ENCODE measurements at places on chromosomes 5 and 9. TPM values are rescaled to one million over a fixed set of nuclear protein-coding genes. Genes with fewer than 3 reads are reported as not detected.
A peak's percentile ranks its signal among the peaks of the same experiment; 100 is the strongest.

GRCh38 chr5:169097374-169098326 is 203.3 kb downstream of the SLIT3 start:
- DNase-seq = peak; percentile 33

DNA sequence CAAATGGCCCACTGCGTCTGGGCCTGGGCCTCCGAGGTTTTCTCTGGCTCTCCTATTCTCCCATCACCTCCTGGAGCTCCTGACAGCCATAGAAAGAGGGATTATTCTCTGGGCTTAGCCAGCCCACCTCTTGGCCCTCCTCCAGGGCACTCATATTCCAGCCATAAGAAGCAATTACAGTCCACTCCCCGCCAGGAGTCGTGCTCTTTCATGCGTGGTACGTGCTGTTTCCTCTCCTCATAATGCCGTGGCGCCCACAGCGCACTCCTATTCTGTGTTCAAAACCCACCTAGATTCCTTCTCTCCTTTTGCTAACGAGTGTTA is 240.8 kb upstream of the ZNF462 start:
- DNase-seq = no peak

GRCh38 chr5:78280261-78280660 is 14.2 kb downstream of the AP3B1 start:
- peak; percentile 35 for DNase-seq

DNA sequence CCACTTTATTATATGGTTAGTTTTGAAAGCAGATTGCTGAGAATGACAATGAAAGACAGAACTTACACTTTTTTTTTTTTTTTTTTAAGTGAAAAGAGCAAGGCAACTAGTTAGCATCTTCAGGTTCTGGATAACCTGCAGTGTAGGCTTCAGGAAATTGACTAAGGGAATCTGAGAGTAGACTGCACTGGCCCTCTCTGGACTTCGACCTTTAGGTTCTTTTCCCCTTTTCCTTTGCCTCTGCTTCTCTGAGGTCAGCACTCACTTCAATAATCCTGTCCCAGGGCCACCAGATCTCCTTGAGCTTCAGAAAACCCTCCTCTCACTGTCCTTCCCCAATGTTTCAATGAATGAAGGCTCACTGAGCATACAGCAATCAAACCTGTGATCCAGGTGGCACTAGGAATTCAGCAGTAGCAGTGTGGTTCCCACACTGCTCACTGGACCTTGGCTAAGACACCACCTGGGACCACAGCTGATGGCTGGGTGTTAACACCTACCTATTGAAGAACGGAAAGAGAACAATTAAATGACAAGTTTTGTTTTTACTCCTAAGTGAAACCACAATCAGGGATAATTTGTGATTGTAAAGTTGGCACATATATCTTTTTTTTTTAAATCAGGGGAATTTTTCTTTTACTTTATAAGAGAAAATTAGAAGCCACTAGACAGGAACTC is 85.8 kb upstream of the IL6ST start:
- DNase-seq = no peak

- DNase-seq = no peak
Observed at GRCh38 chr5:54837093-54837492, 148.3 kb downstream of the ESM1 start.

Gene WHRN
- 37.3 TPM for polyA plus RNA-seq

All from brain (organoid and tissue), 16 donors.